ENCODE measurements at places on chromosomes 4 and X. TPM values are rescaled to one million over a fixed set of nuclear protein-coding genes. Genes with fewer than 3 reads are reported as not detected.

GRCh38 chr4:52946855-52947254 lies 84.7 kb downstream of the RASL11B start:
- peak; percentile 63 for DNase-seq

The MAGEB10 gene
- not detected for total RNA-seq

- no peak for DNase-seq
Measured at GRCh38 chr4:47567511-47567910, 82.4 kb downstream of the ATP10D start.

GRCh38 chrX:96774116-96774515 lies 89.5 kb downstream of the DIAPH2 start:
- DNase-seq: no peak

- DNase-seq: no peak
Measured at GRCh38 chr4:158807691-158808090, 38.9 kb downstream of the FNIP2 start.

DNA sequence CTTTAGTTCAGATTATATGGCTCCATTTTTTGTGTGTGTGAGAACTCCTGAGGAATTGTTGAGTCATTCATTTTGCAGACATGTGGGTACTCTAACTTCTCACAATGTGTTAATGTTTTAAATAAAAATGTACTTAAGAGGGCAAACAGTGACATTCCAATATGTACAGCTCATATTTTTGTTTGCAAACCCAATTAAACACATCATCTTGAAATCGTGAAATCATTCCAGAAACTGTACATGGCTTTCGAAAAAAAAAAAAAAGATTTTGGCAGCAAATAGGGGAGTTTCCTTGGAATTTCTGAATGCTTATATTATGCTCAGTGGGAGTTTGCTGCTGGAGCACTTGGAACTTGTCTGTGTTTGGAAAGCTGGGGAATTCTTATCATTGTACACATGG lies 85.0 kb downstream of the HPGD start:
- peak; percentile 48 for DNase-seq

DNA sequence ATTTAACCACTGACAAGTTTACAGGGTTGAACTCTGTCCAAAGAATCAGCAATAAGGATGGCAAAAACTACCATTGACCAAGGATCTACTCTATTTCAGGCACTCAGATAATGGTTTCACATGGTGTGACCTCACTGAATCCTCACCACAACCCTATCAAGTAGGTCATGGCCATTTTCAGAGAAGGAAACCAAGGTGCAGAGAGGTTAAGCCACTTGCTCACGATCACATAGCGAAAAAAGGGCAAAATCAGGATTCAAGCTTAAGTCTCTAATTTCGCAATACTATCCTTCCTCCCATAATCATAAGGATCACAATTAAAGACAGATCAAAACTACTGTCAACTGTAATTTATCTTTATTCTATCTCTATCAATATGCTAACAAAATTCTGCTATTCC lies 191.0 kb upstream of the AFF2 start:
- no peak for DNase-seq

DNA sequence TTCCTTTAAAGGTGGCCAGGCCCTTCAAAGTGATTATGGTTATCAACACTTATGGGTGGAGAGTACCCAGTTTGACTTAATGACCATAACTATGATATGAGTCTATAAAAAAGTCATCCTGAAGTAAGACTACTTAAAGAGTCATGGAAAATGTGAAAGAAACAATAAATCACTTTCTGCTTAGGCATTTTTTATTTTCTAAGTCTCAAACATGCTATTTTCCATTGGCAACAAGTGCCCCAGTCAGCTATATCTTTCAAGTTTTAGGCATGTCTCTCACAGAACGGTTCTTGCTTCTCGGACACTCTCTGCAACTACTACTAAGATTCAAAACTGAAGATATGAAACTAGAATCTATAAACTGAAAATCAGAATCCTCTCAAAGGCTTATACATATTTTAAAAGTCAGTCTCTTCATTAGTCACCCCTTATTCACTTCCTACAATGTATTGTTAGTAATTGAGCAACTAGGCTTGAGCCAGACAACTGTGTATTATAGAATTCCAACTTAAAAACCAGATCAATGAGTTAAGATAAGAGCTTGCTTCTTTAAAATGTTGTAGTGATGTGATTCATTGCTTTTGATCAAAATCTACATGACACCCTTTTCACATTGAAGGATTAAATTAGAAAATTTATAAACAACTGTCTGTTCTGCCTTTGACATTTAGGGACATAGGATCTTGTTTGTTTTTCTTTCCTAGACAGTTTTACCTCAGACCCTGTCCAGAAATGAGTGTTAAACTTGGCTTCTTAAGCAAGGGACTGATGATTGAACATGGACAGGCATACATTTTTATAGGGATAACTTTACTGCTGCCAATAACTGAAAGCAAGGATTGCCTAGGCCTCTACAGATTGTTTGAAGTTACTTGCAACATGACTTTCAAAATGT lies 2.9 kb downstream of the ANTXR2 start:
- peak; percentile 13 for DNase-seq

DNA sequence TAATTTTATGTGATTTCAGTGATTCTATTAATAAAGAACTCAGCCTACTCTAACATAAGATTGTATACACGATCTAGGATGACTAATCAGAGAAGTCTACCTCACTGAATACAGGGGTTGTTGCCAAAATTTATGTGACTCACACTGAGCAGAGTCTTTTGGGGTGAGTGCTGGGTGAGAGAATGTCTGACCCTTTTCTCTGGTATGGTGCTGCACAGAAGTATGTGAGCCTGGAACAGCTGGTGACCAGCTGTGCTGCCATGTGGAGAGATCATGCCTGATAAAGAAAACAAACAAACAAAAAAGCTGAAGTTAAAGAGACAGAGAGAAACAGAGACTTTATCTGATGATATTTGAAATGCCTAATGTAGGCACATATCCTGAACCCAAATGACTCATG lies 618.1 kb upstream of the GRIA3 start:
- DNase-seq: peak; percentile 62

DNA sequence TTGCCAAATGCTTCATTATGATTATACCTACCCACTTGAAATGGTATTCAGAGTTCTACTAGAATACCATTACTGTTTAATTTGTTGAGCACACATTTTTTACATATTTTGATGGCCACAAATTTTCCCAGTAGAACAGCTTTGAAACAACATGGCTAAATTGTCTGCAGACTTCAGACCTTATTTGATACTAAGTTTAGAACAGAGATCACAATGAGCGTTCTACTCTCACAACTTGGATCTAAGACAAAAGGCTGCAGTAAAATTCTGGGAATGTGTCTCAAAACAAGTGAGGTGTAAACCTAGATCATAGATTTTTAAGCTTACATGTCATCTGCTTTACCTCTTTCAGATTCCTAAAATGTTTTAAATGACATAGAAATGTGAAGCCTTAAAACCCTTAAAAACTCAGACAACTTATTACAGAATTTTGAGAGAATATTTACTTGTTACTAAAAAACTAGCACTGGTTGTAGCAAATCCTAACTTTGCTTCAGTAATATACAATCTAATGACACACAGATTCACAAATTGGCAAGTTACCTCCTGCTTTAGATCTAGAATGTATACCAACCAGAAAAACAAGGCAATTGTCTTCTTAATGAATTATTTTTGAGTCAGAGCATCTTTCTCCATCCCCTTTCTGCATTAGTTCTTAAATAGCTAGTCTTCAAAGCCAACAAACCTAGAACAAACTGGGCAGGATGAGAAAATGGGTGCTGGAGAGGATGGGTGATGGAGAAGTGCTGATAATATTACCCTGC lies 243.3 kb downstream of the SLC7A11 start:
- peak; percentile 8 for DNase-seq

The PRDX4 gene
- 82.7 TPM for total RNA-seq

GRCh38 chr4:54231768-54232688 lies 2.9 kb downstream of the PDGFRA start:
- peak; percentile 55 for DNase-seq

GRCh38 chrX:41733939-41734338 lies 10.0 kb downstream of the GPR82 start:
- no peak for DNase-seq

The CT45A2 gene
- not detected for total RNA-seq

GRCh38 chrX:107721318-107721717 lies 54.3 kb downstream of the TSC22D3 start:
- no peak for DNase-seq

Data from tongue (tissue), 3 donors.